ENCODE measurements at places on chromosomes 13 and 19.

- DNase-seq, result peak; percentile 35
These were observed 665 bp downstream of the ZNF347 start for GRCh38 chr19:53158119-53158656.

GRCh38 chr13:71681901-71682613 lies 184.9 kb downstream of the DACH1 start:
- peak; percentile 72 for DNase-seq

DNA sequence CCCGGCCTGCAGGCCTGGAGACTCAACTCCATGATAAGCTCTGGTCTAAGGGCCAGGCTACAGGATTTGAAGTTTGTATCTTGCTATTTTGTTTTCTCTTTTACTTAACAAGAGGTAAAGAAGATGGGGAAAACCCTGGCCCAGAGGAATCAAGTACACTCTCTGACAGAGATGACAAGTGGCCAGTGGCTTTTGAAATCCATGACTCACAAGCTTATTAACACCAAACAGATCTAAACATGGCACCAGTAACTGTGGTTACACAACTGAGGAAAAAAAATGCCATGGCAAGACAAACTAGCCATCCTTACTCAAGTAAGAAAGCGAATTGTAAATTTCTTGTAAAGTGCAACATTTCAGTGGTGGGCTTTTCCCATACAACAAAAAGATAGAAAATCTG lies 72.6 kb upstream of the SERTM1 start:
- no peak for DNase-seq

- DNase-seq, result no peak
These were observed 1.7 kb upstream of the MTMR6 start for GRCh38 chr13:25288966-25289365.

GRCh38 chr13:26584713-26585112 lies 27.2 kb downstream of the WASF3 start:
- DNase-seq, result no peak

- no peak for DNase-seq
These were observed 21.7 kb downstream of the MYH14 start for GRCh38 chr19:50224986-50225747.

- no peak for DNase-seq
These were observed 223.6 kb downstream of the MYO16 start for GRCh38 chr13:108853031-108853430.

DNA sequence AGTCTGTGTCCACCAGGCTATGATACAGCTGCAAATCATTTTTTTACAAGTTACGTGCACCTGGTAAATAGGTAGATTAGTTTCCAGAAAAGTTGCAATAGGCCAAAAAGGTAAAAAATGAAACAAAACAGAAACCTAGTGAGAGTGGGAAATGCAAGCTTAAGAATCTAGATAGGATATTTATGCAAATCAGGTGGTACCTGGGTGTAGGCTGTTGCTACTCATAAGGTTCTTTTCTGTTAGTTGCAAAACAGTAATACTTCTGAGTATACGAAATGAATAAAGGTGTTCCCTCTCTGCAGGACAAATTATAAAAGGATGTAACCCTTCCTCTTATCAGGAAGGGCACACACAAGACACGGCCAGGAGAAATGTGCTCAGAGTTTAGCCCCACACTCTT lies 97.9 kb downstream of the UGGT2 start:
- DNase-seq, result no peak

- peak; percentile 56 for DNase-seq
These were observed 19.5 kb downstream of the PRKD2 start for GRCh38 chr19:46697204-46697960.

DNA sequence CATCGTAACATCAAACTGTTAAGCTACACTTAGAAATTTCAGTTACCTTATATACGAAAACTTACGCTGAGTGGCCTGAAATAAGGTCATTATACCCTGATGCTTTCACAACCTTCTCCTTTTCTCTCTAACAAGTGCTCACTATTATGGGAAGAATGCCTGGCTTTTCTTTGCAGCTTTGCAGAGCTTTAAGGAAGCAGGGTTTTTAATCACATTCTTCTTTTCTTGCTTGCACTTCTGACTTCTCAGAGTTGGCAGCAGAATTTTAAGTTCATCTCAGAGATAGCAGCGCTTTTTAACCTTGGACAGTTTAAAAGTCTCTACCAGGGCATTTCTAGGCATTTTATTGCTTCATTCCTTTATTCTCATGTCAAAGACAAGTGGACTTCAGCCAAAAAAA lies 285.1 kb downstream of the SPRY2 start:
- DNase-seq, result peak; percentile 67

- DNase-seq, result no peak
These were observed 231.3 kb downstream of the TBC1D4 start for GRCh38 chr13:75250526-75251178.

DNA sequence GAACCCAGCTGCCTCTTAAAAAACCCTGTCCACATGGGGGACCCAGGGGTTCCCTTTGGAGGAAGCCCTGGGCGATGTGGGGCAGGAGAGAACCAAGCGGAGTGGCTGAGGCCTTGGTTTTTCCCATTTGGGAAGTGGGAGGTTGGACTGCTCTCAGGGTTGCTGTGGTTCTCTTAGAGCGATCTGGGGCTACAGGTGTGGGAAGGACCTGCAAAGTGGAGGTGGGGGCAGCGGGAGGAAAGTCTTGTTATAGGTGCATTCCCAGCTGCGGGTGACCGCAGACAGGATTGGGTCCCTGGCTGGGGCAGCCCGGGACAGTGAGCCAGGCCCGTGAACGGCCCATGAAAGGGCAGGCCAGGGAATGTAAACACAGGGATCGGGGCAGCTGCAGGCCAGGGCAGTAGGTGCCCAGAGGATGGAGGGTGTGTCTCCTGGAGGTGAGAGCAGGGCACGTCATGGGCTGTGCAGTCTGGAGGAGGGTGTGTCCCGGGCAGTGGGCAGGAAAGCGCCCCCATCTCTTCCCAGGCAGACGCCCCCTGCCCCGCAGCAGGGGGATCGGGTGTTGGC lies 814 bp downstream of the SLC25A23 start:
- no peak for DNase-seq

DNA sequence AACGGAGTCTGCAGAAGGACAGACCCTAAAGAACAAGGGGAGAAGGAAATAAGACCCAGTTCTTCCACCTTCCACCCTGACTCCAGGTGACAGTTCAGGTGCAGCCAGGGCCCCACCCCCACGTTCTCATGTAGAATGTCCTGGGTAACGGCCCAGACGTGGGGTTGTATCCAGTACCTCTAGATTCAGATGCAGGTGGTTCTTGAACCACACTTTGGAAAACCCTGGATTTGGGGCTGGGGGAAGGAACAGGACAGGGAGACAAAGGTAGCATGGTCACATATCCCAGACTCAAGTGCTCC lies 2.2 kb downstream of the DMPK start:
- no peak for DNase-seq

DNA sequence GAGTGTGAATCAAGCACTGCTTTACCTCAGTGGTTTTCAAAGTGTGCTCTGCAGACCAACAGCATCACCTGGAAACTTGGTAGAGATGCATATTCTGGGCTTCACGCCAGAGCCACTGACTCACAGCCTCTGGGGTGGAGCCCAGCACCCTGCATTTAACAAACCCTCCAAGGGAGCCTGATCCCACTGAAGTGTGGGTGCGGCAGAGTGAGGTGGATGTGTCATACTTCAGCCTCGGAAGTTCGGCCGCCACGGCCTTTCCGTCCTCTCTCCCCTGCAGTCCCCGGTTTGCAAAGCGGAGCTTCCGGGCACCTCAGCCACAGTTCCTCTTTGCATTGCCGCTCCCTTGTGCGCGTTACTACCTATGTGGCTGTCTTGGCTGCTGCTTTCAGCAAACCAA lies 33.3 kb upstream of the MICU2 start:
- DNase-seq, result no peak

GRCh38 chr13:91358387-91358782 lies 10.9 kb downstream of the MIR17HG start:
- no peak for DNase-seq

GRCh38 chr19:11375143-11375948 lies 880 bp downstream of the SWSAP1 start:
- DNase-seq, result no peak

DNA sequence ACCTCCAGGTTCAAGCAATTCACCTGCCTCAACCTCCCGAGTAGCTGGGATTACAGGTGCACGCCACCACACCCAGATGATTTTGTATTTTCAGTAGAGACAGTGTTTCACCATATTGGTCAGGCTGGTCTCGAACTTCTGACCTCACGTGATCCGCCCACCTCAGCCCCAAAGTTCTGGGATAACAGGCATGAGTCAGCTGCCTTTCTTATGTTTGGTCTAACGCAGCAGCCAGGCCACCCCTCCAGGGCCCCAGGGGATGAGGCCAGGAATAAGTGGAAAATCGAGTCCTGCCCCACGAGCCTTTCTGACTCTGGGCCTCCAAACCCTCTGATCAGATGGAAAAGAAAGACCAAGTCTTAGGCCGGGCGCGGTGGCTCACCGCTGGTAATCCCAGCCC lies 44.5 kb downstream of the CERS4 start:
- no peak for DNase-seq

- DNase-seq, result no peak
These were observed 91.0 kb upstream of the MAB21L1 start for GRCh38 chr13:35567406-35567980.

- no peak for DNase-seq
These were observed 78.8 kb upstream of the TPP2 start for GRCh38 chr13:102517959-102518358.

- no peak for DNase-seq
These were observed 2.7 kb downstream of the LILRA4 start for GRCh38 chr19:54335979-54336892.

DNA sequence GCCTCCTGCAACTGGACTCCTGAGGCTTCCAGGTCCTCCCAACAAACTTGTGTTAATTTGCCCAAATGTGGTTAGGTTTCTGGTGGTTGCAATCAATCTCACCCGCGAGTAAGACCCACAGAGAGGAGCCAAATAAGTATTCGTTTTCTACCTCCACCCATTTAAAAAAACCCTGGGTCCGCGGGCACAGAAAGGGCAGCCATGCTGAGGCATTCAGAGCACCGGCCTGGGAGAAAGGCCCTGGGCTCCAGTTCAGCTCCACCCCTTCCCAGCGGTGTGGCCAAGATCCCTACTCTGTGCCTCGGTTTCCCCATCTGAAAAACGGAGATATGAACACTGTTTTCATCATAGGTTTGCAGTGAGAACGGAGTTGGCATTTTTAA lies 56.9 kb downstream of the PEPD start:
- DNase-seq, result no peak

GRCh38 chr13:43072394-43072793 lies 49.0 kb downstream of the DNAJC15 start:
- DNase-seq, result no peak

- peak; percentile 35 for DNase-seq
These were observed 402.2 kb upstream of the ZNF507 start for GRCh38 chr19:31943191-31943661.

GRCh38 chr19:33514885-33515551 lies 6.6 kb downstream of the PEPD start:
- DNase-seq, result no peak

DNA sequence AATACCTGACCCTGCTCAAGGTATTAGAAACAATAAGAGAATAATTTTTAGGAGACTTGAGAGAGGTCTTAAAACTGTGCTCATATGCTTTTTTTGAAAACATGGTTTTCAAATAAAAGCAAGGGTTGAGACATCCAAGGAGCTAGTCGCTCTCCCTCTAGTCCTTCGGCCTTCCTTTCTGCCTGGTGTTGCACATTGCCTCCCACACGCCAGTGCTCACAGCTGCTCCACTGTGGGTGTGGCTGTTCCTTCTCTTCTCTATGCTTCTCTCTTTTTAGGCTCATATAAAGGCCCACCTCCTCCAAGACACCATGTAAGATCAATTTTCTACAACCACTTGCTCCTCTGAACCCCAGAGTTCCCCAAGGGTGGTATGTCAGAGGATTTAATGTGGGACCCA lies 352.6 kb downstream of the ENOX1 start:
- no peak for DNase-seq

GRCh38 chr19:571566-571974 lies 826 bp upstream of the BSG start:
- DNase-seq, result peak; percentile 50

DNA sequence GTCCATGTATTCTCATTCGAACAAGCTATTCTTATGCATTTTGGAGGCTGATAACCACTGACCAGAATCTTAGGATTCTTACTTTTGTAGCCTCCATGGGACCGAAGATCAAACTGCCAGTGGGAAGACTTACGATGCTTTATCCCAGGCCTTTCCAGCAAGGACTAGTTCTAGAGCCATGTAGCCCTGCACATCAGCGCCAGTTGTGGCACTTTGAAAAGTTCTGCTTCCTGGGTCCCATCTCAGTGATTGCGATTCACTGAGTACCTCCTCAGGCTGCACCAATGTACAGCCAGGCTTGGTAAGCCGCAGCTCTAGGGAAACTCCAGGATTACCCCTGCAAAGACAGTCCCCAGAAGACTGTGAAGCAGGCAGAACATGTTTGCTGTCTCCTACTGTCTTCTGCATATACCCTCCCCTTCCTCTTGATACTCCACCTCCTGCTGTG lies 18.9 kb upstream of the ENOX1 start:
- DNase-seq, result no peak

- DNase-seq, result peak; percentile 87
These were observed 4.3 kb downstream of the MYO9B start for GRCh38 chr19:17079710-17080439.

All from brain (organoid and tissue), 16 donors.